ENCODE measurements at places on chromosomes 5 and 9.

- DNase-seq: no peak
Measured at GRCh38 chr9:3628239-3628638, 102.4 kb upstream of the RFX3 start.

GRCh38 chr5:32638309-32638708, 53.0 kb downstream of the SUB1 start:
- no peak for DNase-seq

DNA sequence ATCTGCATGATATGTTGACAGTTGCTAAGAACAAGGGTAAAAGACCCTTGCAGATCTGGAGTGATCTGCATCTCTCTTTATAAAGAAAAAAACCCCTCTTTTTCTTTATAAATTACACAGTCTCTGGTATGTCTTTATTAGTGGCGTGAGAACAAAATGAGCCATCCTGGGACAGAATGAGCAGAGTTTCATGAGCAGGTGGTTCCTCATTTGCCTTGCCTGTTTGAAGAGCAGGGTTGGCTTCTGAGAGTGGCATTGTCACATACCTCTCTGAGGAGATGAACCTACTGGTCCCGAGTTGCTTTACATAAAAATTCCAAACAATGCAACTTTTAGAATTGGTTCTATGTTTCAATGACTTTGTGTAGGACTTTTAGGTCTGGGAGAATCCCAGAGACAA, 94.3 kb downstream of the INSYN2B start:
- no peak for DNase-seq

DNA sequence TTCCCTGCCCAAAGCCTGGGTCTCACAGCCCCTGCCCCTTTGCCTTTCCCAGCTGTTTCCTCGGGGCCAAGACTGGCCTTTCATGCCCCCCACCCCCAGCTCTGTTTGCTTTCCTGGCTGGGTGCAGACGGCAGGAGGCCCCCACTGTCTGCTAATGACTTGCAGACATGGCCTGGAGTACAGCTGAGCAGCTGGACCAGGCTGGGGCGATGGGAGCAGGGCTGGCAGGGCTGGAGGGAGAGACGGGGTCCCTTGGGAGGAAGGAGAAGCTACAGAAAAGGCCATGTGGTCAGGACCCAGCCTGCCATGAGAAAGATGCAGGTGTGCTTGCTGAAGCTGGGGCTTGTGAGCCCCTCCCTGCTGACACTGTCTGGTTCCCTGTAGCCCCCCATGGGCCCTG, 28.3 kb upstream of the GFPT2 start:
- no peak for DNase-seq

DNA sequence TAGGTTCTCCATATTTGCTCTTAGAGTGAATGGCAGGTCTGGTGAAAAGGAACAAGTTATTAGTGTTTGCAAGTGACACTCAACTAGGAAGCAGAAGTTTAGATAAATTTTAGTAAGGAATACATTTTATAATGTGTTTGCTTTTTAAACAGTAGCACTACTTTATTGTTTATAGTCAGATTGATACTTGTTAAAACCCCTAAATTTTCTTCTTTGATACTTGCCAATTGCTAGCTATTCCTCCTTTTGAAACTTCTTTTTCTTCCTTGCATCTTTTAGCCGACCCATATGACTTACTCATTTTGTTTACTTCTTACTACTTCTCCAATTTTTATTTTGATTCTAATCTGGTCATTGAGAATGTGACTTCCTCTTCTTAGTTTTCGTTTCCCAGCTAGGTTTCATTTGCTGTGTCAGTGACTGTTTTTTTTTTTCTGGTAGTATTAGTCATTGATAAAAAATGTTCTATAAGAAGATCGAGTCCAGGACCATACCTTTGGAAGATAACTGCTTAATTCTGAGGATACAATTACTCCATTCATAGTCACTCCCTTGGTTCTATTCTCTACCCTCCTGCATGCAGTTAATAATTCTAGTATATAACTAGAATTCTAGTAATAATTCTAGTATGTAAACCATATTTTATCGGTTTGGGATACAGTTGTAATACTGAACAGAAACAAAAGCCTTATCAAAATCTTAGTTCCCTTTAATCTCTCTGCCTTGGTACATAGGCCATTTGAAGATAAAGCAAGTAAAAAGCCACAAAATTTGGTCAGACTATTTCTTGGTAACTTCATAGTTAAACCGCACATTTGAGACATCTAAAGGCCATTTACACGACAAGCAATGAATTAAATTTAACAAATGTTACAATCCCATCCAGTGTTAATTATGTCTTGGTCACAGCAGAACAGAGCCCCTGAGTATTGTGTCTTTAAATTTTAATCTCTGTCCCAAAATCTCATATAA, 2.8 kb upstream of the RICTOR start:
- no peak for DNase-seq

DNA sequence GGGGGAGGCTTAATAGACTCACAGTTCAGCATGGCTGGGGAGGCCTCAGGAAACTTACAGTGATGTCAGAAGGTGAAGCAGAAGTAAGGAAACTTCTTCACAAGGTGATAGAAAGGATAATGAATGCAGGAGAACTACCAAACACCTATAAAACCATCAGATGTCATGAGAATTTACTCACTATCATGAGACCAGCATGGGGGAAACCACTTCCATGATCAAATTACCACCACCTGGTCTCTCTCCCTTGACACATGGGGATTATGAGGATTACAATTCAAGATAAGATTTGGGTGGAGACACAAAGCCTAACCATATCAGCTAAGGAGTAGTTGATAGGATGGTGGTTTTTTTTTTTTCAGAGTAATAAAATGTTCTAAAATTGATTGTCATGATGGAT, 201.8 kb downstream of the CDH12 start:
- DNase-seq: no peak

GRCh38 chr9:89496645-89497256, 1.2 kb downstream of the SEMA4D start:
- no peak for DNase-seq

GRCh38 chr5:78627766-78628165, 20.8 kb downstream of the LHFPL2 start:
- DNase-seq: no peak

DNA sequence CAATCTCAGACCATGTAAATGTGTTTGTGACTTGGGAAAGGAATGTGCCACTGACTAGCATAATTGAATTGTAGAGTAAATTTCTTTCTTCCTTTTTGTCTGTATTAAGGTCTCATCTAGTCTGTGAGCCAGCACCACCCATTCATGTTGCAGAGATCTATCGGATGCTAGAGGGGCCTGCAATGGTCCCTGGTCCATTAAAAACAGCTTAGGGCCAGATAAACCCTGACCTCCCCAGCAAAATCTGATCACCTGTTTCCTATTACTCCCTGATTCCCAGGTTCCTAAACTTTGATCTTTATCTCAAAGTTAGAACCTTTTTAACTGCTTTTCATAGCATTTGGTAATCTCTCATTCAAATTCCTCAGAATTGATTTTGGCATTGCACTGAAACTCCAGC, 174.5 kb upstream of the POC5 start:
- DNase-seq: no peak

DNA sequence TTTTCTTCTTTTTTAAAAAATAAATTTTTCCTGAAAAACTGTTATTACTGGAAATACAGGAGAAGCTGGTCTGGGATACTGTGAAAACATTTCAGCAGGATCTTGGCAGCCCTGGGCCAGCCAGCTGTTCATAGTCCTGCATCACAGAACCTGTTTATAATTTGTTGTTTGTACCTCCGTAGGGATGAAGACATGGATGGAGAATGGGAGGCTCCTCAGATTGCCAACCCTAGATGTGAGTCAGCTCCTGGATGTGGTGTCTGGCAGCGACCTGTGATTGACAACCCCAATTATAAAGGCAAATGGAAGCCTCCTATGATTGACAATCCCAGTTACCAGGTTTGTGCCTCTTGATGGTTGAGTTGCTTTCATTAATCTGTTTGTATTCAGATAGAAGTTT, 12.4 kb upstream of the MAML1 start:
- DNase-seq: no peak

- no peak for DNase-seq
Measured at GRCh38 chr9:3760031-3760430, 234.2 kb upstream of the RFX3 start.

DNA sequence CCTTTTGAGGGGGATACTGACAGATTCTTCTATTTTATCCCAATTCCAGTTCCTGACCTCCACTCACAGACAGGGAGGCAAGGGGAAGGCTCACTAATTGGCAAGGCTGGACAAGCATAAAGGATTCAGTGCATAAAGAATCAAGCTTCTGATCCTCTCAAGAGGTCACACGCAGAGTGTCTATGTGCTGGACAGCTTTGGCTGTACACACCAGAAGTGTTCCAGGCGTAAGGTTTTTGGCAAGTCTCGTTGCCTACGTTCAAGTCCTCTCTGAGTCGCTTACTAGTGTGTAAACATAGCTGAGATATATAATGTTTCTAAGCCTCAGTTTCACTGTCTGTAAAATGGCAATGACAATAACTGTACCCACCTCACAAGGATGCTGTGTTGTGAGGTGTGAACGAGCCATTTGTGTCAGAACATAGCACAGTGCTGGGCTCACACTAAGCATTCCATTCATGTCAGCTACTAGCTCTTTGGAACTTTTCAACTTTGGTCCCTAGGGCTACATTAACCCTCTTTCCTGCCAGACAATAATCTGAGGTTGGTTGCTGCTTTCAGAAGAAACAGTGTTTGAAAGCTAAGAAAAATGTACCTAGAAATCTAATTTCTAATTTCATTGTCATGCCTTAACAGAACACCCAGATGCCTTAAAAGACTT, 52.1 kb downstream of the PALM2AKAP2 start:
- no peak for DNase-seq

- no peak for DNase-seq
Measured at GRCh38 chr5:17374973-17375742, 122.9 kb upstream of the TAF11L2 start.

DNA sequence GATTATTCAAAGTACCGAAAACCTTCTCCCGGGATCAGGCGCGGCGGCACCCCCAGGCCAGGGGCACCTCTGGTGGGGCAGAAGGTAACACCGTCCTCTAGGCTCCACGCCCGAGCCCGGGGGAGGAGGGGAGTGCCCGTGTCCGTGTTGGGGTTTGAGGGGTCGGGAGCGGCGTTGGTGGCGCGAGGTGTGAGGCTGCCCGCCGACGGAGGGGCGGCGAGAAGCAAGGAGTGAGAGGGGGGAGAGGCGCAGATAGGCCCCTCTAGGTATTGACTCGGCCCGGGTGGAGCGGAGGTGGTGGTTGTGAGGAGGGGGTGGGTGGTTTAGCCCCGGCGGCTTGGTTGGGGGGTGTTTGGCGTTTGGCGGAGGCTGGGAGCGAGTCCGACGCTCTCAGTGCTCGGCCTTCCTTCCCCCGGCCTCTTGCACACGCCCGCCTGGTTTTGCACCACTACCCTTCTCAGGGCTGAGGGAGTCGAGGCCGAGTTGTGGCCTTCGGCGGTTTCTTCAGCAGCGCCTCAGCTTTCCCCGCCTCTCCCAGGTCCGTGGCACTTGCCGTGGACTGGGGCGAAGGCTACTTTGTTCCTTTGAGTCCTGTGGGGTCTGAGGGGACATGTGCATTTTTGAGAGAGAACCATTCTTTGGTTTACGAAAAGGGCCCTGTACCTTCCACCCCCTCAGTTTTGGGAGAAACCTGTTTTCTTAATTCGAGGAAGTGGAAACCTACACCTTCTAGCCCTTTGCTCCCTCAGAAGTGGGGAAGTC, 450 bp downstream of the GPBP1 start:
- no peak for DNase-seq

GRCh38 chr5:103674739-103675138, 112.2 kb upstream of the NUDT12 start:
- DNase-seq: no peak

GRCh38 chr5:116733991-116734975, 159.7 kb upstream of the SEMA6A start:
- DNase-seq: peak; percentile 22

DNA sequence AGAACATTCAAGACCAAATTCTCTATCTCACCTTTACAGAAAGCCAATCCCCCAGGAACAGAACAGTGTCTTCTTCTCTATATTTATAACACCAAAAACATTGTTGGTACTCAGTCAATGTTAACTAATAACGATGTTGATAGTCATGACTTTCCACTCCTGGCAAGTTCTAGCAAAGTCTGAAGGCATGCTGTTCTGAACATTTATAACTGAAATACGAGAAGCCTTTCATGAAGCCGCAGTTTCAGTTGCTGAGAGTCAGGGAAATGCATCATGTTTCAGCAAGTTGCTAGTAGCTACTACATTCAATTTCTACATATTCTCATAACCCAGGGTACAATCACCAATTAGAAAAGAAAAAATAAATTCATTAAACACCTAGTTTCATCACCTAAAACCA, 301.4 kb downstream of the PDE4D start:
- no peak for DNase-seq

GRCh38 chr5:97171703-97172102, 11.3 kb downstream of the RIOK2 start:
- DNase-seq: no peak

DNA sequence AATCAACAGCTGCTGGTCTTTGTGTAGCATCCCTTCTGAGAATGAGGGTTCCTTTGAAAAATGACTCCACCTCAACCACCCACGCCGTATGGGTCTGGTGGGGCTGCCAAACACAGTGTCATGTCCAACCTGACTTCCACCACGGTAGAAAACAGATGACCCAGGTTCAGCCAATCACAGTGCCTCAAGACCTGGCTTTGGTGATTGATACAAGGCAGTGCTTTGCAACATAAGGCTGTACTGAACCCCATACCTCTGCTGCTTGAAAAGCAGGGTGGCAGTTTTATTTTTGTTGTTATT, 11.5 kb upstream of the TGFBR1 start:
- no peak for DNase-seq
